ENCODE measurements at places on chromosomes 16 and 17.

- DNase-seq, result no peak
Observed at GRCh38 chr17:57663326-57664070, 81.6 kb downstream of the CCDC182 start.

DNA sequence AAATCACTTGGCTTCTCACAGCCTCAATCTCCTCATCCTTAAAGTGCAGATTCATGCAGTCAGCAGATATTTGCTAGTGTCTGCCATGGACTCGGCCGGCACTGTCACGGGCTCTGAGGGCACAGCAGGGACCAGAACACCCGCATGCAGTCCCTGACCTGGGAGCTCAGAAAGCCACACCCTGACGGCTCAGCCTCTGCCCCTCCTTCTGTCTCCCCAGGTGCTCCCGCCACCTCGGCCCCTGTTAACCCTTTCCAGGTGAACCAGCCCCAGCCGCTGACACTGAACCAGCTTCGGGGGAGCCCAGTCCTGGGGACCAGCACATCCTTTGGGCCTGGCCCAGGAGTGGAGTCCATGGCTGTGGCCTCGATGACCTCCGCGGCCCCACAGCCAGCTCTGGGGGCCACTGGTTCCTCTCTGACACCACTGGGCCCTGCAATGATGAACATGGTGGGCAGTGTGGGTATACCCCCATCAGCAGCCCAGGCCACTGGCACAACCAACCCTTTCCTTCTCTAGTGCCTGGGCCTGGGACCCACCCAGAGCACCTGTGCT lies 28.7 kb downstream of the B9D1 start:
- no peak for DNase-seq

GRCh38 chr17:76390003-76390421 lies 5.6 kb downstream of the SPHK1 start:
- no peak for DNase-seq

GRCh38 chr17:320139-320538 lies 32.5 kb downstream of the RPH3AL start:
- no peak for DNase-seq

DNA sequence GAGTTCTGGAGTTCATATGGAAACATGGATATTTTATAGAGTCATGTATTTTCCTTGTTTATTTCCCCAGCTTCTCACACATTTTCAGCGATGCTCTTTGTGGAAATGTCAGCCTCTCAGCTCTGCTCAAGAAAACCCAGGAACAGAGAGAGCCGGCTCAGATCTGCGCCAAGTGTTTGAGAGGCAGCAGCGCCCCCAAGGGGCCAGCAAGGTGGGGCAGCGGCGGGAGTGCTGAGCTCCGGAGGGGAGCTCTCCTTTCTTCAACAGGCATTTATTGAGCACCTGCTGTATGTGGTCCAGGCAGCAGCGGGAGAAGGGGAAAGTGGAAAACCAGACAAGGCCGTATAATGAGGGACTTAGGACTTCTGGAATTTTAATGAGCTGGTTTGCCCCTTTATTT lies 421.1 kb upstream of the C16orf82 start:
- DNase-seq, result no peak

DNA sequence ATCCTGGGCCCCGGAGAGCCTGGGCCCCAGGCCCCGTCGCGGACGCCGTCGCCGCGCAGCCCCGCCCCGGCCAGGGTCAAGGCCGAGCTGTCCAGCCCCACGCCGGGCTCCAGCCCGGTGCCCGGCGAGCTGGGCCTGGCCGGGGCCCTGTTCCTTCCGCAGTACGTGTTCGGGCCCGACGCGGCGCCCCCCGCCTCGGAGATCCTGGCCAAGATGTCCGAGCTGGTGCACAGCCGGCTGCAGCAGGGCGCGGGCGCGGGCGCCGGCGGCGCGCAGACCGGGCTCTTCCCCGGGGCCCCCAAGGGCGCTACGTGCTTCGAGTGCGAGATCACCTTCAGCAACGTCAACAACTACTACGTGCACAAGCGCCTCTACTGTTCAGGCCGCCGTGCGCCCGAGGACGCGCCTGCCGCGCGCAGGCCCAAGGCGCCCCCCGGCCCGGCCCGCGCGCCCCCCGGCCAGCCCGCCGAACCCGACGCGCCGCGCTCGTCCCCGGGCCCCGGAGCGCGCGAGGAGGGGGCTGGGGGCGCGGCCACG lies 36.8 kb upstream of the ZC3H18 start:
- no peak for DNase-seq

DNA sequence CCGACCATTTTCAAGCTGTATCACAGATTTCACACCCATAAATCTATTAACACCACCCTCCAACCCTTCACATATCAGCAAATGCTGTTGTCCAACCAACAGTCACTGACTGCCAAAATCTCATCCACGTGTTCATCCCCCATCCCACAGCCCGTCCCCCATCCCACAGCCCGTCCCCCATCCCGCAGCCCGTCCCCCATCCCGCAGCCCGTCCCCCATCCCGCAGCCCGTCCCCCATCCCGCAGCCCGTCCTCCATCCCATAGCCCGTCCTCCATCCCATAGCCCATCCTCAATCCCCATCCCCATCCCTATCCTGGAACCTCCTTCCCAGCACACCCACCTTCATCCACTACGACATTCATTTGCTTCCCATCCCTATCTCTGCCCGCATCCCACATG lies 14.1 kb downstream of the DLG4 start:
- DNase-seq, result no peak

DNA sequence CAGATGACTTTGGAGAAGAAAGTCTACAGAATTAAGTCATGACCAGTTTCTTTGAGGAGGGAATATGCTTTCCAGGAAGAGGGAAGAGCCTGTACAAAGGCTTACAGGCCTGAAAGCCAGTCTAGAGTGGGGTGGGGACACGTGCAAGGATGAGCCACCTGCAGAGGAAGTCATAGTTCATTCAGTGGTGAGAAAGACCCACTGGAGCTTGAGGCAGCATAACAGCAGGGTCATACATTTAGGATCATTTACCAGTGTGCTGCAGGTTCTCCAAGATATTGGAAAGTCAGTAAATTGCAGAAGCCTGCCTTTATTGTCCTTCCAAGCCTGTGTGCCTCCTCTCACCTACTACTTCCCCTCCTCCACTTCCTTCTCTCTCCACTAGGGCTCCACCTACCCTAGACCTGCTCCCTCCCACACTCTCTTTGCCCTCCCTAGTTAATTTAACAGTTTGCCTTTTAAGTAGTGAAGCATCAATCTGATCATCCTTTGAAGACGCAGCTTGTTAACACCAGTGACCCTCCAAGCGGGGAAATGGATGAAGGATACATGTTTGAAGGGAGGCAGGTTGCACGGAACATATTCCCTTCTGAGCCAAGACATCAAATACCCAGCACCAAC lies 40.2 kb downstream of the CDRT15 start:
- no peak for DNase-seq

DNA sequence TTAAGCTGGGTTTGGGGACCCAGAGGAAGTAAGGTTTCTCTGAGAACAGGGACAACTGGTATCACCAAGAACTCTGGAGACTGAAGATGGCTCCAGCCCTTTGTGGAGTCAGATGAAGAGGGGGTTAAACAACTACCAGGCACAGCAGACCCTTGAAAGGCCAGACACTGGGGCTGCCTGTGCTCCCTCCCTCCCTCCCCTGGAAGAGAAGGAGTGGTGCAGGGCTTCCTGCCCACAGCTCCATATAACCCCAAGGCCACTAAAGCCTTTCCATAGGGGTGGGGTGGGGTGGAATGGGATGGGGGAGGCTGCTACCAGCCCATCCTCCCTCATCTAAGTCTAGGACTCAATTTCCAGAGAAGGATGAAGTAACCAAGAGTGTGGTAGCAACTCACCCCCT lies 66.7 kb downstream of the CCDC182 start:
- no peak for DNase-seq

DNA sequence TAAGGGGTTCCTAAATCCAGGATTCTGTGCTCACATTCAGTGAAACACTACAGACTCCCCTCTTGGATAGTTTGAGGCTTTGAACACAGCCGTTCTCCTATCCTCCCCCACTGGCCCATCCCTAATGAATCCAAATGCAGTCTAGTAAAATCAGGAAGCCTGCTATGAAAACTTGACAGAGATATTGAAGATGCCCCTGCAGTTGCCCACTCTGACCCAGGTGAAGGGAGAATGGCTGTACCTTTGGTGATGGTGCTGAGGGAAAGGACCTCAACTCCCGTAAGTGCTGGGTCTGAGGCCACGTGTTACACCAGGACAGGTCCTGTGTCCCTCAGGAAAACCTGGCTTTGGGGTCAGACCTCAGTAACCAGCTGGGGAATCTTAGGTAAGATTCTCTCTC lies 54.4 kb downstream of the SF3B3 start:
- no peak for DNase-seq

DNA sequence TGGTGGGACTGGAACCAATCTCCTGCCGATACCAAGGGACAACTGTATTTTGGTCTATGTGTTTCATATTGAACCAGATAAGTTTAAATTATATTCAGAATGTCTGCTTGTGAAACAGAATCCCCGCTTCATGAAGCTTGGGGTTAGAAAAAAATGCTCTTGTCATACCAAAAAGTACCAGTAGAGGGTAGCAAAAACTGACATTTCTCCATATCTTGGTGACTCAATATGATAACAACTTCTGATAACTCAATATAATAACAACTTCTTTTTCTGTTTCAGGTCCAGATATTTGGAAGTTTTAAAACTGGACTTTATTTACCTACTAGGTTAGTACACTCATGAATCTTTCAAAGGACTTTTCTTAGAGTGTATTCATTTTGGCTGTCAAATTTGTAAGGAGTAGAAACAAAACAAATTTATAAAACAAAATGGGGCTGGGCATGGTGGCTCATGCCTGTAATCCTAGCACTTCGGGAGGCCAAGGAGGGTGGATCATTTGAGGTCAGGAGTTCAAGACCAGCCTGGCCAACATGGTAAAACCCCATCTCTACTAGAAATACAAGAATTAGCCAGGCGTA lies 52.3 kb upstream of the ADCY7 start:
- peak; percentile 22 for DNase-seq

DNA sequence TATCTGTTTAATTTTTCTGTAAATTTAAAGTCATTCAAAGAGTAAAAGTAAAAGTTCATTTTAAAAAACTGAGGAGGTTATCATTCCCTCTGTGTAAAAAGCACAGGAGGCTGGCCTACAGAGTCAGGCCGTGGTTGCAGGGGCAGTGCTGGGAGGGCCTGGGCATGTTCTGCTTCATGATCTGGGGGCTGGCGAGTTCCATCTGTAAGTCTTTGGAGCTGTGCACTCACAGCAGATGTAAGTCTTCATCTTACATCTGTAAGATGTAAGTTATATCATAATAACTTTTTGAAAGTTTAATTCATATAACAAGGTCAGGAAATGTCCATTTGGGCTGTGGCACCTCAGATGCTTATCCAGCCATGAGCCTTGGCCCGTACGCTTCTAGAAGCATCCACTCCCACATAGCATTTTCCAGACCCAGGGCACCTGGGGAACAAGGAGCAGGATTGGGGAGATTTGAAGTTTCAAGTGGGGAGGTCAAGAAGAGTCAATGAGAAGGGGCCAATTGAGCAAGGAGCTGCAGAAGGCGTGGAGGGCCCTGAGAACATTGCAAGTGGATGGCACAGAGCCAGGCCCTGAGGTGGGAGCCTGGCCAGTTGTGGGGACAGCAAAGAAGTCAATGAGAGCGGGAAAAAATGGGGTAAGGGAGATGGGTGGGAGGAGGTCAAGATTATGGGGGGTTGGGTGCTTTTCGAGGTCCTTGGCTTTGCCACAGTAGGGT lies 54.1 kb downstream of the TNFRSF13B start:
- no peak for DNase-seq

DNA sequence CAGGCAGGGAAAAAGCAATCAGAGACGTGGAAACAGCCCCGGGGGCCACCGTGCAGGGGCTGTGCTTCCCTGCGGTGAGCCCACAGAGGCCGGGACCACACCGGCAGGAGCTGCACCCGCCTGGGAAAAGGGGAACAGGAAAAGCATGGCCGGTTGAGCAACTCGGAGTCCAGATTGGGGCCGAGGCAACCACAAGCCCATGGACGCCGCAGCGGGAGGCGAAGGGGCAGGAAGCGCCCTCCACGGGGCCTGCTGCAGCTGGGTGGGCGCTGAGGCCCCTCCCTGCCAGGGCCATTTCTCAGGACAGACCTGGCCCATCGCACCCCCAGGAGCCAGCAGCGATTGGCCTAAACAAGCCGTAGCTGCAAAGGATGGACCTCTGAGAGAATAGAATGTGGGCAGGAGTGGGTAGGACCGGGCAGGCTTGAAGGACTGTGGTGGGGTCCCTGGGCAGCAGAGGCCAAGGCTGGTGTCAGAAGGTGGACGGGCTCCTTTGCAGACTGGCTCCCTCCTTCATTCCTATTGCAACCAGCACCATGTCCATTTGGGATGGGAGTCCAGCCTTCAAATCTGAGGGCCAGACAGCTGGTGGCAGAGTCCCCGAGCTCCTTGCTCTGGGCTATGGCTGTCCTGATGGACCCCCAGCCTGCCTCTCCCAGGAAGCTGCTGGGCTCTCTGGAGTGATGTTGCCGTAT lies 30.4 kb downstream of the COX4I1 start:
- DNase-seq, result no peak

GRCh38 chr16:56517206-56517605 lies 2.6 kb downstream of the BBS2 start:
- no peak for DNase-seq

- peak; percentile 64 for DNase-seq
Observed at GRCh38 chr16:11253009-11253994, 2.7 kb downstream of the SOCS1 start.

DNA sequence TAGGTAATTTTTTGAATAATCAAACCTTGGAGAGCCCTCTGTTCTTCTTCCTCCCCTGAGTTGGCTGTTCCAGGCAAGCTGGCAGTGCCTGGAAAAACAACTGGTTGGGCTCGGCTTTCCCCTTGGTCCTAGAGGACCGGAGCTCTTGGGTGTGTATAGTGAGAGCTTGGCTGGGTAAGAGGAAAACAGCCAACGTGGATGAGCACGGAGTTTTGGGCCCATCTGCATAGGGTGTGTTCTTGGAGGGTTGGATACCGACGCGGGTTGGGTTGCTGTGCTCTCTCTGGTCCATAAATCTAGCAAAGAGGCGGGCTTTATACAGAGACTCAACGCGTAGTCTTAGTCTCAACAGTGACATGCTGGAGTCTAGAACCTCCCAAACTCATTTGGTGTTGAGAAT lies 23.2 kb downstream of the ITGB3 start:
- DNase-seq, result no peak

DNA sequence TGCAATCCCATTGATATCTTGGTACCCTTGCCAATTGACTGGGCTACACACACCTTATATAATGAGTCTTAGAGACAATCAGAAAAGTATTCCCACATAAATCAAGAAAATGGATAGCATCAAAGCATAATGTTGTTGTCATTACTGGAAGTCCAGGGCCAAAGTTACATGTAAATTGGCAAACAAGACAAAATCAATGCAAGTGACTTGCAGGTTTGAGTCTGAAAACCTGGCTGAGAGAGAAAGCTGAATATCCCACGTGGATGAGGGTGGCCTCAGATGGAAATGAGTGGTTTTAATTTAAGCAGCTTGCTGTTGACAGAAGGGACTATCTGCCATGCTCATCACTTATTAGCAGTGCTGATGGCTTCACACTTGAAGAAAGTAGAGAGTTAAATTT lies 324.0 kb upstream of the MON1B start:
- no peak for DNase-seq

- no peak for DNase-seq
Observed at GRCh38 chr16:30963925-30964511, 6.5 kb downstream of the SETD1A start.

GRCh38 chr16:10961231-10961630 lies 16.9 kb downstream of the CLEC16A start:
- no peak for DNase-seq

Measured in CMK (cell line).